ENCODE measurements at places on chromosomes 1 and 21. TPM values are rescaled to one million over a fixed set of nuclear protein-coding genes. Genes with fewer than 3 reads are reported as not detected.

MTF2 gene
- total RNA-seq, result 24.3 TPM

DNA sequence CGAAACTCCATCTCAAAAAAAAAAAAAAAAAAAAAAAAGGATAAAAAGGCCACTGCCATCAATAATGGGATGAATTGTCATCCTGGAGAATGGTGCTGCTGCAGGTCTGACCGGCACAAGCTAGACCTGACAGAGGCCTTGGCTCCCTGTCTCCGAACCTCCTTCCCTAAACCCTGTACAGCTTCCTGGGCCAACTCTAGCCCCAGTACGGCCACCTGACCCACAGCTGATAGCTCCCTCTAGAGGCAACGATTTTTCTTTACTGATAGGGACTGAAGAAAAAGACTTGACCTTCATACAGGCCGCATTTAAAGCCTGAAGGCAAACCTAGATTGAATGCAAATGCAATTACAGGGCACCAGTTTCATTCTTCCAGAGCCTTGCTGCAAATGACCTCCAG lies 30.7 kb downstream of the NOL9 start:
- no peak for DNase-seq

DNA sequence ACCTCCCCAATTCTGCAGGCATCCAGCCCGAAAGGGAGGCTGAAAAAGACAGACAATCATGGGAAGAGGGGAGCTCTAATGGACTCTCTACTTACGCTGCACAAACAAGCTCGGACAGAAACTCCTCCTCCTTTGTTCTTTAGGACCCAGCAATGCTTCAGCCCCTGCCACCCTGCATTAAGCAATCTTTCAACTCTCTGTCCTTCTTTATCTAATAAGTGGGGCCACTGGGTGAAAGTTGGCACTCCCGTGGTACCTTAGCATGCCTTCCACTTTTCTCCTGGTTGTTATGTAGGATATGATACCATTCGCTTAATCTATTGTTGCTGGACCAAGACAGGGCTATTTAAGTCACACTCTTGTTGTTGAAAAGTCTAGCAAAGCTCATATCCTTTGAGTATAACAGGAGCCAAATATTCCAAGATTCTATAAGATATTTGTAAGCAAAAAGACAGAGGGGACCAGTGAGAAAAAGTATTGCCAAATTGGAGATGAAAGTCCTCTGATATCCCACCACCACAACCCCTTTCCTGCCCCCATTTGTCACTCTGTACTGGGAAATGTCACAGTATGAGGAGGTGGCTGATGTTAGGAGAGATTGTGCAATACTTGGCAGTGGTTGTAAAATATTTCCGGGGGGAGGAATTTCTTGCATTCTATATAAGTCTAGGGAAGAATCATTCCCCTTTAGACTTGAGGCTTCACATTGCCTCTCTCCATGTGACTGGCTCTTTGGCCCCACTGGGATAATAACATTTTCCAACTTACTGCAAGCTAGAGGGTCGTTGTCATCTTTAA lies 137.3 kb upstream of the GJB5 start:
- no peak for DNase-seq

GRCh38 chr1:206032380-206033140 lies 8.9 kb upstream of the CTSE start:
- no peak for DNase-seq

- no peak for DNase-seq
These were observed 3.2 kb upstream of the CCNL2 start for GRCh38 chr1:1402072-1402900.

GRCh38 chr1:169201084-169201619 lies 94.7 kb downstream of the ATP1B1 start:
- no peak for DNase-seq

CYP2J2 gene
- 14.6 TPM for total RNA-seq

DNA sequence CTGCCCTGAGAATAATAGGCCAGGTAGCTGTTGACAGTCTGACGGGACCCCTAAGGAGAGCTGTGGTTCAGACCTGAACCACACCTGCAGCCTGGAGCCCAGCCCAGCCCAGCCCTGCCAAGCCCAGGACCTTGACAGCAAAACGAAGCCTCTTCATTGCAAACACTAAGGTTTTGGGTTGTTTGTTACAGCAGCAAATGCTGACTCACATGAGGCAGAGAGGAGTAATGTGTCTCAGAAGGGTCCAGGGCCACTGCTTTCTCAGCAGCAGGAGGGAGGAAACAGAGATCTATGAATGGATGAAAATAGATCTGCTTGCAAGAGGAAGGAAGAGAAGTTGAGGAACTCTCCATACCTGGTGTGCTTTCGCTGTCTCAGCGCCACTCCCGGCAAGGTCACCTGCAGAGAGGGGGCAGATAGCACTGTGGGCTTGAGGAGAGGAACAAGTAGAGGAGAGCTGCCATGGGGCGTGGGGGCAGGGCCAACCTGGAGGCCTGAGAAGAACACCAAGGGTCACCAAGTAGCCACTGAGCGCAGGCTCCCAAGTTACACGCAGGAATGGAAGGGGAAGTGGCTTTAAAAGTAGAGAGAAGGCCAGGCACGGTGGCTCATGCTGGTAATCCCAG lies 127.2 kb downstream of the ZNF281 start:
- DNase-seq, result no peak

DNA sequence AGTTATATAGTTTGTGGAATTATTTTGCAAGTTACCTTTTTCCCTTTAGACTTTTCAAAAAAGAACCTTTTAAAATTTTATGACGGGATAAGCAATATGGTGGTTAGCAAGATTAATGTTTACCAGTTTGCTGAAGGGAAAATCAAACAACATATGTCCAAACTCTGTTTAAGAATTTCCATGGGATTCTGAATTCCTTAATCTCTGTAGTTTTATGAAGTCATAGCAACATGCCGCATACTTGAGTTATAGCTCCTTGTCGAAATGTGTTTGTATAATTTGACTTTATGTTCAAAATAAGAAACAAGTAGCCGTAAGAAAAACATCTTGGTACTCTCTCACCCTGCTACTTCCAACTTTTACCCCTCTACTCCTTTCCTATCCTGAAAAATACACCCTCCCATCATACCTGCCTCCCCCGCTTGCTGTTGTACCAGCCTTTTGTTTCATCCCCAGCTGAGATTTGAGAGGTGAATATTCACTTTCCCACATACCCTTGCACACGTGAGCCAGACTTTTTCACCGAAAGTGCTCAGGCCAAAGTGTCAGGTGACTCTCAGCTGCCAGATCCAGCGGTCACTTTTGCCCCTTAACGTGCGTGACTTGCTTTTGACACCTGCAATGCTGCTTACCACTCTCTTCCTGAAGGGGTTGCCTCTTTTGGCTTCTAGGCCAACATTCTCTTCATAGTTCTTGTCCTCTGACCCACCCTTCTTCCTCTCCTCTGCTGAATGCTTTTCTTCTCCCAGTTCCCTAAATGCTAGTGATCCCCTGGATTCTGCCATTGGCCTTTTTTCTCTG lies 83.5 kb upstream of the ZNF326 start:
- no peak for DNase-seq

- DNase-seq, result no peak
These were observed 52.7 kb downstream of the FASLG start for GRCh38 chr1:172711558-172711957.

CD1D gene
- total RNA-seq, result 7.2 TPM

PADI1 gene
- total RNA-seq, result not detected

SPATA17 gene
- total RNA-seq, result 1.8 TPM

OR2L5 gene
- not detected for total RNA-seq

SWT1 gene
- total RNA-seq, result 5.6 TPM

HEATR1 gene
- total RNA-seq, result 18.9 TPM

GRCh38 chr1:233107130-233107660 lies 156.8 kb downstream of the NTPCR start:
- no peak for DNase-seq

DNA sequence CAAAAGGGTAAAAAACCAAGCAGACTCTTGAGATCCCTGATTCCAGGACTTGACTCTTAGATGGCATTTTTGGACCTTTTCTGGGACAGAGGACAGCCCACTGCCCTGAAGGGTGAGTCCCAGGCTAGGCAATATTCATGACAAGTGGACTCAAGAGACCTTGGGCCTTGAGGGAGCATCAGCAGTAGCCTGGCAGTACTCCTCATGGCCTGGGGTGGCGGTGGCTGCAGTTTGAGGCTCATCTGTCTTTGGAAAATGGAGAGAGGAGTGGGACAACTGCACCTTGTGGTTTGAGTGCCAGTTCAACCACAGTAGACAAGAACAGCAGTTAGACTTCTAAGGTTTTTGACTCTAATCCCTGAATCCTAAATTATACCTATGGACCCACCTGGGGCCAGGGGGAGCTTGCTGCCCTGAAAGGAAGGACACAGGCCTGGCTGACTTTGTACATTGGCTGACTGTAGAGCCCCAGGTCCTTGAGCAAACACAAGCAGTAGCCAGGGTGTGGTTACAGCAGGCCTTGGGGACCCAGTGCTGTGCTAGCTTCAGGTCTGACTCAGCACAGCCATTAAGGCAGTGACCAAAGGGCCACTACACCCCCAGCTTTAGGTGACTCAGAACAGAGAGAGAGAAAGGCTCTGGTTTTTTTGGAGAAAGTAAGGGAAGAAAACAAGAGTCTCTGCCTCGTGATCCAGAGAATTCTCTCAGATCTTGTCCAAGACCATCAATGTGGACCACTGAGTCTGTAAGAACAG lies 1023.2 kb downstream of the KCNT2 start:
- DNase-seq, result no peak

B3GALT5 gene
- 48.7 TPM for total RNA-seq

SPRR4 gene
- not detected for total RNA-seq

OVAAL gene
- total RNA-seq, result not detected

GRCh38 chr1:173590557-173590956 lies 12.3 kb downstream of the SLC9C2 start:
- no peak for DNase-seq
